ENCODE measurements at places on chromosomes 12 and 14. TPM values are rescaled to one million over a fixed set of nuclear protein-coding genes. Genes with fewer than 3 reads are reported as not detected.

DNA sequence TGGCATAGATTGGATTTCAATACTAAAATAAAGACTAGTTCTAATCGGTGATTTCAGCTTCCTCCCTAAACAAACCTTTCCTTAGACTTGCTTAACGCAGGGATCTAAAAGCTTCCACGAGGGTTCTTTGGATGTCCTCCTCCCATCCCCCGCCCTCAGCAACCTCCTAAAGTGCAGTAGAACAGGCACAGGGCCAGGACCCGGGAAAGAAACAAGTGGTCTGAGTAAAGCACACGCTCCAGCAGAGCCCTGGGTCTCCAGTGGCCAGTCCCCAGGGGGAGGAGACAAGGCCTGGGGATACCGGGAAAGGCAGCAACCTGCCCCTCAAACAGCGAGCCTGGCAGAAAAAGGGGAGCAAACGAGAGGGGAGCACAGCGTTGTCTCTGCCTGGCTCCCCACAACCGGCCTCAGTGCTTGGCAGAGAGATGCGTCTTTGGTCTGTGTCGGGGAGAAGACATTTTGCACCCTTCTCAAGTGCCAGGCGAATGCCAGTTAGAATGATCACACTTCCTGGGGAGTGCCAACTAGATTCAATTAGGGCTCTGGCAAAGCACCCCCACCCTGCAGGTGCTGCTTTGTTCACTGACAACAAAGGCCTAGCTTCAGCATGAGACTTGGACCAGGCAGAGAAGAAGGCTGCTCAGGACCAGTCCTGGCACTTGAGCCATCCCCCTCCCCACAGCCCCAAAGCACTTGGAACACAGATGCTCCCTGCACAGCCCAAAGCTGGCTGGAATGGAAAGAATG lies 17.1 kb upstream of the SLC6A12 start:
- DNase-seq: no peak

The BTBD7 gene
- 28.2 TPM for total RNA-seq

The CDCA3 gene
- total RNA-seq: not detected

GRCh38 chr12:20963762-20964161 lies 153.3 kb downstream of the SLCO1B3 start:
- no peak for DNase-seq

- peak; percentile 59 for DNase-seq
These were observed 1.4 kb downstream of the SYNE3 start for GRCh38 chr14:95515080-95515489.

DNA sequence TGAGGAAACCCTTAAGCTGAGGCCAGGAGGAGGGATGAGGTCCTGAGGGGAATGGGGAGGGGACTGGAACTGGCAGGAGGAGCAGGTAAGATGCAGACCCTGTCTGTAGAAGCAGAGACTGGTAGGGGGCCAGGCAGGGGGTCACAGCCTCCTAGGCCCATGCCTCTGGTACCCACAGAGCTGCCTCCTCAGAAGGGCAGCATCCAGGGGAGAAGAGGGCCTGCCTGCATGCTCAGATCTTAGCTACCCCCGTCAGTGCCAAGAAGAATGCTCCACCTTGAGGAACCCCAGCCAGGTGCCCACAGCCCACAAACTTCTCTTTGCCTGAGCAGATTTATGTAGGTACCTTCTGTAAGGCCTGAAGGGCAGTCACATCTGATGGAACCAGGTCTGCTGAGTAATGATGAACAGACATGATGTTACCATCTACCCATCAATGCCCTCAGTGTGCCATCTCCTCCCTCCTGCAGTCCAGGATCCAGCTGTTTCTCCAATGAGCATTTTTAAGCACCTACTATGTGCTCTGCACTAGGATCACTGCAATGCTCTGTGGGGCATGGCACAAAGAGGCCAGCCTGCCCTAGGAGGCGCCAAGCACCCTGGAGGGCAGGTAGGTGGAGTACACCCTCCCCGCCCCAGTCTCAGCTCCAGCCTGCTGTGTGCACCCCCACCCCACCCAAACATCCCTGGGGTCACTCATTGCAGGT lies 24.8 kb upstream of the ZFP36L1 start:
- DNase-seq: no peak

The FGF6 gene
- not detected for total RNA-seq

The CDC42BPB gene
- 69.9 TPM for total RNA-seq

GRCh38 chr12:121089031-121089812 lies 43.5 kb upstream of the P2RX7 start:
- no peak for DNase-seq

DNA sequence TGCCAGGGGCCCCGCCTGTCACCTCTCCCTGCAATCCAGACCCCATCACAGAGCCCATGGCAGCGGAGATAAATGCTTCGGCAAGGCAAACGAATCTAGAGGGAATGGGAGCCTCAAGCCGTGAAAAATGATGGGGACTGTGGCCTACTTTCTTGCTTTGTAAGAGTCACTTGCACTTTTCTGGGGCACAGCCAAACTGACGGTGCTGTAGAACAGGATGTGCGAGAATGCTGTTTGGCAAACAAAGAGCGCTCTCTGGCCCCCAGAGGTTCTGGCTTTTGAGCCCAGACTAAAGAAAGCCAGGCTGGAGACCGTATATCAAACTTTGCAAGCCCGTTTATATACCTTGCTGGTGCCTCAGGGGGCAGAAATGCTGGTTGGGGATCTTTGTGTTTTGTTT lies 108.7 kb downstream of the CACNA1C start:
- peak; percentile 86 for DNase-seq

The TMPRSS12 gene
- total RNA-seq: not detected

- no peak for DNase-seq
These were observed 76.9 kb upstream of the PSMA6 start for GRCh38 chr14:35215110-35215813.

The SELPLG gene
- total RNA-seq: 3.8 TPM

DNA sequence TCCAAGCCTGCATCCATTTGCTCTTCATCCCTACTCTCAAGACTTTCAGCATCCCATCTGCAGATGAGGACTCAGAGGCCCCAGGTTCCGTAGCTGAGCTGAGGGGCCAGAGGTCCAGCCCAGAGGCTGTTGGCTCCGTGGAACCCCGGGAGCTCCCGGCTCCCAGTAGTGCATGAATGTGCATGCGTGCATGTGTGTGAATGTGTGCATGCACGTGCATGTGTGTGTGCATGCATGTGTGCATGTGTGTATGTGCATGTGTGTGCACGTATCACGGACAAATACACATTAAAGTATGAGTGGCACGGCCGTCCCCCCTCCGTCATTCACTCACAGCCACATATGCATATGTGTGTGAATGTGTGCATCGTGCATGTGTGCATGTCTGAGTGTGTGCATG lies 149.9 kb downstream of the KIF26A start:
- peak; percentile 12 for DNase-seq

The MED13L gene
- 73.5 TPM for total RNA-seq

- DNase-seq: no peak
These were observed 3.9 kb upstream of the SYNE2 start for GRCh38 chr14:63848890-63849289.

DNA sequence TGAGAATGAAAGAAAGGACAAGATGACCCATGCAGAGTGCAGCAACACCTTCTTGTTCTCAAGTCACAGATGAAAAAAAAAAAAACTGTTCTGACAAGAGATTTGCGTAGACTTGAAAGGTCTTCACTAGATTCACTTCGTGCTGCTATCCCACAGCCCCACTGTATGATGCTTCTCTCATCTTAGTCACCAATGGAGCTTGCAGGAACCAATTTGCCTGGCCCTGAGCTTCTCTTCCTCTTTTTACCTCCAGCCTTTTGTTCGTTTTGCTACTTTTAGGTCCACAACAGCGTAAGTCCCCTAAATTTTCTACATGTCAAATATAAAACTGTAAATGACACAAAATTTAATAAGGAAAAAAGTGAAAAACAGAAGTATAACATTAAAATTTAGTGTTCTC lies 107.9 kb upstream of the NAP1L1 start:
- no peak for DNase-seq

DNA sequence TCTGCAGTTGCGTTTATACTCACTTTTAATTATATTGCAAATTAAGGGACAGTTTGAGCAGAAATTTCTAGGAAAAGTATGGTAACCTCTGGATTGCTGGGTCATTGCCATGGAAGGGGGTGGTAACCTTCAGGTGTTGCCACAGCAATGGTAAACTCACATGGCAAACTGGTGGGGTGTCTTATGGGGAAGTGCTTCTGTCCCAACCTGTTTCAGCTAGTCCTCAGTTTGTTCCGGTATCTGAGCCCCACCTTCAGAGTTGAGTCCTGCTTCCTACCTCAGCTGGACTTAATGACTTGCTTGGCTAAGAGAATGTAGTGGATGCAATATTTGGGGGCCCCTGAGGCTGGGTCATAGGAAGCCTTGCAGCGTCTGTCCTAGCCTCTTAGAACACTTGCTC lies 7.3 kb upstream of the CLMN start:
- DNase-seq: no peak

GRCh38 chr12:116882742-116883141 lies 1.5 kb upstream of the HRK start:
- no peak for DNase-seq

GRCh38 chr12:75592086-75592485 lies 80.7 kb upstream of the KRR1 start:
- DNase-seq: no peak

- no peak for DNase-seq
These were observed 25.8 kb downstream of the CCDC91 start for GRCh38 chr12:28216016-28216415.

DNA sequence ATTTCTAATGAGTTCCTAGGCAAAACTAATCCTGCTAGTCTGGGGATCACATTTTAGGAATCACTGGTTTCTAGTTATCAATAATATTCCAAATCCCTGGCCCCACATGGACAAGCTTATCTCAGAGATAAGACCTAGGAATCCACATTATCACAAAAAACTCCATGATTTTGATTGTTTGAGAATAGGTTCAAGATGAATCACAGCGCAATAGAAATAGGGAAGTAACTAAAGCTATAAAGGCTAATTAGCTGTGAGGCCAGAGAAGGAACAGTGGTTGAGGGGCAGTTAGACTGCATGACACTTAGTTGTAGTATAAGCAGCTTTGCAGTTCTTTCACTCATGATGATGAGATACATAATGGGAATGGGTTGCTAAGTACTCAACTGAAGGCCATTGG lies 13.1 kb upstream of the ATP5F1B start:
- no peak for DNase-seq

DNA sequence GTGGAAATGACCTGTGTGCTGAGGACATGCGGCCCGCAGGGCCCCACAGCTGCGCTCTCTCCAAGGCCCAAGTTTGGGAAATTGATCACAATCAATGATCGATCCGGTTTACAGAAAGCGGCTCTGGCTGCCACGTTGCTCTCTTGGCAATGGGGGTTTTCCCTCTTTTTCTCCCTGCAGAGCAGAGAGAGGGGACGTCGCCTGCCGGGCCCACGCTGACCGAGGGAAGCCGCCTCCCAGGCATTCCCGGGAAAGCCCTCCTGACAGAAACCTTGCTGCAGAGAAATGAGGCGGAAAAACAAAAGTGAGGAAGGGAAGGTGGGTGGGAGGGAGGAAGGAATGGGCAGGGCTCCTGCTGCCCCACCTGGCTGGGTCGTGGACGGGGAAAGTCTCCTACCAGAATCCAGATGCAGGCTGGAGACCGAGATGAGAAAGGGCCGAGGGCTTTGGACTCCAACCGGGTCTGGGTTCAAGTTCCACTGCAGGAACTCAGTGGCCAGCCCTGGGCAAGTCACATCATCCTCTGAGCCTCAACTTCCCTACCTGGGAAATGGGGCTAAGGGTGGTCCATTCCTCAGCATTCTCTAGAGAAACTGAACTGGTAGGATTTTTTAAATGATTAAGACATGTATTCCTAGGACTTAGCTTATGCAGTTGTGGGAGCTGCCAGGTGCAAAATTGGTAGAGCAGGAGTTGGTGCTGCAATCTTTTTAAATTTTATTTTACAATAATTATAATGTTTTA lies 75.5 kb downstream of the PHETA1 start:
- no peak for DNase-seq

DNA sequence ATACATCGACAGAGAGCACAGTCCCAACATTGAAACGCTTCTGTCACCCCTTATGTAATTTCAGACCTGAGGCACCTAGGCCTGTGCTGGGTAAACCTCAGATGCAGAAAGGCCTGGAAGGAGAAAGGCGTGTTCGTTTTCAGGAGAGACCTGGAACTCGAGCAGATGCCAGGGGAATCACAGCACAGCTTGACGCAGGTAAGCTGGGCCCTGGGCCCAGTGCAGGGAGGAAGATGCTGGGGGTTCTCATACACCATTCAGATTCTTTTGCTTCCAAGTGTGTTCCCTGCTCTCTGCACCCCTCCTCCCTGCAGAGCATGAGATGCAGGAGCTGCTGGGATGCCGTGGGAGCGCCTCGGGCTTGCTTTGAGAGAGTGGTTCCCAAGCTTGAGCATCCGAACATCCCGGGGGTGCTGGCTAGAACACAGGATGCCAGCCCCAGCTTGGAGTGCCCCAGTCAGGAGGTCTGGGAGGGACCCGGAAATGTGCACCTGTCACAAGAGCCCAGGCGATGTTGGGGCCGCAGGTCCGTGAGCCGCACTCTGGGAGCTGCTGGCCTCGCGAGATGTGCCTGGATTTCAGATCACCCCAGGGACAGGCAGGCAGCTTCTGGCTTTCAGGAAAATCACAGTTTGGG lies 35.9 kb downstream of the FZD10 start:
- DNase-seq: no peak

DNA sequence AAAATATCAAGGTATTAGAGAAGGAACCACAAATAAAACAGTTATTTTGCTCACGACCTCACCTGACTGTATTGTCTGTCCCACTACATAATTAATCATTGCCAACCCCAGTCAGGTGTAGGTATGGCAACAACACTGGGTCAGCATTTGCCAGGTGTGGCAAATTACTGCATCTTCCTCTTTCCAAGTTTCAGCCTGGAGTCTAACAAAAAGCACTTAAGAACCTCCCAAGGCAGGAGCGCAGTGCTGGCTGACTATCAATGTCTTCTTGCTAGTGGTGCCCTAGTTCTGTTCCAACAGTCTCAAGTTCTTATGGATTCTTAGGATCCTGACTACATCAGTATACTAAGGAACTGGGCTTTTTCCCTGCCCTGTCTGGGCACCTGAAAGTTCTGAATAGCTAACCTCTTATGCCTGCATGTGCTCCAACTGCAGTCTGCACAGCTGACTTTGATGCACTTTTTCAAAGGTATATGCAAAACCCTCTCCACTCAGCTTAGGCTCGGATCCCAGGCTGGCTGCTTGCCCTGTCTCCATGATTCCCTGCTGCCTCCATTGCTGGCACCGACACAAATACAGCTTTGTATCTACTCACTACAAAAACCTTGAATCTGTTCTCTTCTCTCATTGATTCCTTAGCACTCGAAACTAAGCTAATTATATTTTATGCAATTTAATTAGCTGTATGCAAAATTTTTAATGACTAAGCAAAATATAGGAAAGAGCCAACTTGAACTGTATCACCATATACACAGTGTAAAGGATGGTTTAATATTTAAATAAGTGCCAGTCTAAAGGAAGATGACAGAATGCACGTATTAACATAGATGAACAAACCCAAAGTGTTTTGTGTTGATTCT lies 113.3 kb downstream of the PRKD1 start:
- DNase-seq: peak; percentile 94

The BDKRB1 gene
- total RNA-seq: not detected

GRCh38 chr14:99182548-99183250 lies 89.3 kb downstream of the BCL11B start:
- DNase-seq: no peak

The NGB gene
- total RNA-seq: not detected

All from right cardiac atrium (tissue), 5 donors.